ENCODE measurements at places on chromosomes 16 and 17. TPM values are rescaled to one million over a fixed set of nuclear protein-coding genes. Genes with fewer than 3 reads are reported as not detected.

Gene GINS2
- 0.31 TPM for total RNA-seq

Gene C16orf92
- total RNA-seq = not detected

Gene P2RX1
- total RNA-seq = not detected

Gene SLC38A7
- total RNA-seq = 12.1 TPM

Gene FOXN1
- total RNA-seq = not detected

Gene CRHR1
- total RNA-seq = not detected

Gene BICDL2
- total RNA-seq = 0.25 TPM

Gene UMOD
- total RNA-seq = not detected
